ENCODE measurements at places on chromosomes 6 and 20.

GRCh38 chr20:57156011-57156729 is 110.3 kb downstream of the BMP7 start:
- no peak for DNase-seq

- no peak for DNase-seq
Measured at GRCh38 chr20:3980260-3981131, 34.9 kb downstream of the RNF24 start.

DNA sequence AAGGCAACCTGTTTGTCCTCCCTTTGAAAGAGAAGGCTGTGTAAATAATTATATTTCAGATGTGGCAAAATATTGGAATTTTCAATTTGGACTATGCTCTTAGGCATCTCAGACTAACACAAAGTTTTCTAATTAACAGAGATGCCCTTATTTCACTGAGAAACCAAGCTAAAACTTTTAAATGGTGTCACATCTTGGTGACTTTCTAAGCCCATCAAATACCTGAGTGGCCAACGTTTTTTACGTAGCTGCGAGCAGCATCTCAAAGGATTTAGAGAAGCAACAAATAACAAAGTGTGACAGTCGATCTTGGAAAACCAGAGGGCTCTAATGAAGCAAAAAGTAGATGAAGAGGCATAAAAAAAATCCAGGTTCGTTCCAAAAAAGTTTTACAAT is 3.4 kb upstream of the HEY2 start:
- no peak for DNase-seq

DNA sequence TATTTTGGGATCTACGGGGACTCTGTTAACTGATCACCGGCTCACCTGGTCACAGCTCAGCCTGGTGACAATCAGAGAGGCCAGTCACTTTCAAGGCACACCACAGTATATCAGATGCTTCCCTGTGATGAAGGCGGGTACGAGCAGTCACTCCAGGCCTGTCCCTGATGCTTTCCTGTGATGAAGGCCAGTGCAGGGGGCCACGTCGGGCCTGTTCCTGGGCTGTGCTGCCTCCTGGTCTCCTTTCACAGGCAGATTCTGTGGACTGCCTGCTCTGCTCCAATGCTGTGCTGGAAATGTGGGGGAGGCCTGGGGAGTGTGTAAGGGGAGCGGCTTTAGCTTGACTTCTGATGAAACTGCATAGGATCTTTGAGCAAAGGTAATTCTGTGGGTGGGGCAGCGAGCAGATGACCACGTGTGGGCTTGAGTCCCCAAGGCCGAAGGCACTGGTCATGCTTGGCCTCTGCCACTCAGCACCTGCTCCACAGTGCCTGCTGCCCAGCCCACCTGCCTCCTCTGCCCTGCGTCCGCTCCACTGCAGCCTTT is 372.6 kb downstream of the TAF4 start:
- DNase-seq: no peak

GRCh38 chr20:58969439-58969838 is 11.6 kb upstream of the NELFCD start:
- no peak for DNase-seq

- no peak for DNase-seq
Measured at GRCh38 chr6:139825935-139826374, 451.5 kb upstream of the CITED2 start.

- DNase-seq: no peak
Measured at GRCh38 chr6:168180548-168181011, 101.6 kb upstream of the FRMD1 start.

- no peak for DNase-seq
Measured at GRCh38 chr6:47351621-47352020, 41.9 kb upstream of the TNFRSF21 start.

DNA sequence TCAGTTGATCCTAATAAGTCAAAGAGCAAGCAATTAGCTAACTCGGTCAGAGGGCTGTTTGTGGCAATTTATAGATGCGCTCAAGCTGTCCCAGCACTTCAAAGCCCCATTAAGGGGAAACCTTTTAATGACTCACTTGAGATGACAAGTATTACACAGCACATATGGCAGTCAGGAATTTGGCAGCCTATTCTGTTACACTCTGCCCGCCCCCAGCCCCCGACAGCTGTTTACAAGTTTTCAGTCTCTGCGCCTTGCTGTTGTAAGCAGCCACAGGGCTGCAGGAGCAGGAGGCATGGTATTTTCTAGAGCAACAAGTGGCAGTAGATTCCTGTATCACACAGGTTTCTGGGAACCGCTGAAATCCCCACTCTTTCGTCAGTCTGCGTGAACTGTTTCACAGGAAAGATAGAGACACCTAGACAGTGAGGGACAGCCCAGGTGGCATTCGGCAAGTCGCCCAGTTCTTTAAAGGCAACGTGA is 263.0 kb downstream of the FOXC1 start:
- DNase-seq: no peak

GRCh38 chr6:42564506-42564825 is 637 bp downstream of the UBR2 start:
- DNase-seq: no peak

Data from SIG-M5 (cell line).